ENCODE measurements at places on chromosomes 11 and 22.

- DNase-seq, result no peak
Measured at GRCh38 chr11:33706966-33707365, 6.3 kb upstream of the C11orf91 start.

DNA sequence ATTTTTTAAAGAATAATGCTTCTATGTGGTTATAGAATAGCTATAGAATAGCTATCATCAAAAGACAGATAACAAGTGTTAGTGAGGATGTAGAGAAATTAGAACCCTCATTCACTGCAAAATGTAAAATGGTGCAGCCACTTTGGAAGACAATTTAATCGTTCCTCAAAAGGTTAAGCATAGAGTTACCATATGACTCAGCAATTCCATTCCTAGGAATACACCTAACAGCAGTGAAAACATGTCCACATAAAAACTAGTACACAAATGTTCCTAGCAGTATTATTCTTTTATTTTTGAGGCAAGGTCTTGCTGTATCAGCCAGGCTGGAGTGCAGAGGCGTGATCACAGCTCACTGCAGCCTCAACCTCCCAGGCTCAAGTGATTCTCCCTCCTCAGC is 34.0 kb downstream of the RTL6 start:
- no peak for DNase-seq

GRCh38 chr11:92929653-92930052 is 39.8 kb upstream of the MTNR1B start:
- no peak for DNase-seq

DNA sequence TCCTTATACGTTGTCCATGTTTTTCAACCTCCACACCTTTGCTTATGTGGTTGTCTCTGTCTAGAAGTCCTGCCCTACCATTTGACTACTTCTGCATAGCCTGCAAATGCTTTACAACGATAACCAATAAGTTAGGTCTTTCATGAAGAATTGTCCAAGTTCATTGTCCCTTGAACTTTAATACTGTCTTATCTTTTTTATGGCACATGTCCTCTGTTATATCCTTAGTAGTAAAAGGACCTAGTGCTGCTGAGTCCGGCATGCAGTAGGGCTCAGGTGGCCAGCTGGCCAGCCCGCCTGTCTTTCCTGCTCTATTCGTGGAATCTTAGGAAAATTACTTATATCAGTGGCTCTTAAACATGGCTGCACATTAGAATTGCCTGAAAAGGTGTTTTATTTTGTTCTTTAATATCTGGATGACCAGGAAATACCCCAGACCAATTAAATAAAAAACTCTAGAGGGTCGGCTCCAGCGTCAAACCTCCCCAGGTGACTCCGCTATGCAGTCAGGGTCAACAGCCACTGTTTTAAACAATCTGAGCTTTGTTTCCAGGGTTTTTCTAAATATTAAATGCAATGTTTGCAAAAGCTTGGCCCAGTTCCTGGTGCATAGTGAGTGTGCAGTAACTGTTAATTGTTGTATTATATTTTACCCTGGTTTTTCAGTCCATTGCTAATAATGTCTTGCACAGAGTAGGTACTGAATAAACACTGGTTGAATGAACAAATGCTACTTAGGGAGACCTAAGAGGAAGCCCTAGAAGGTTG is 64.6 kb upstream of the SESN3 start:
- DNase-seq, result no peak

DNA sequence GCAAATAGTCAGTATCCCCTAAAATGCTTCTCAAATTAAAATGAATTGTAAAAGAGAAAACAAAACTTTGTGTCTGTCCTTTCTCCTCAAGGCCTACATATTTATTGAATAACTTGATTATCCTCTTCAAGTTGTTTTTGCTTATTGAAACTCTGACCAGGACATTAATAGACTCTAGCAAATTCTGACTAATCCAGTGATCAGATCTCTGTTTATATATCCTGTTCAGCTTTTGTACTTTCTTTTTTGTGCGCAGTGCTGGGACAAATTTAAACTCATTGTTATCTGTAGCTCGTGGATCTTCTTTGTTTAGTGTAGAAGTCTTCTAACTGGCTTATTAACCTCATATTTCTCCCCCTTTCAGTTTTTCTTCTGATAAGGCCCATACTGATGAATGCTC is 139.9 kb upstream of the SORL1-AS1 start:
- no peak for DNase-seq

DNA sequence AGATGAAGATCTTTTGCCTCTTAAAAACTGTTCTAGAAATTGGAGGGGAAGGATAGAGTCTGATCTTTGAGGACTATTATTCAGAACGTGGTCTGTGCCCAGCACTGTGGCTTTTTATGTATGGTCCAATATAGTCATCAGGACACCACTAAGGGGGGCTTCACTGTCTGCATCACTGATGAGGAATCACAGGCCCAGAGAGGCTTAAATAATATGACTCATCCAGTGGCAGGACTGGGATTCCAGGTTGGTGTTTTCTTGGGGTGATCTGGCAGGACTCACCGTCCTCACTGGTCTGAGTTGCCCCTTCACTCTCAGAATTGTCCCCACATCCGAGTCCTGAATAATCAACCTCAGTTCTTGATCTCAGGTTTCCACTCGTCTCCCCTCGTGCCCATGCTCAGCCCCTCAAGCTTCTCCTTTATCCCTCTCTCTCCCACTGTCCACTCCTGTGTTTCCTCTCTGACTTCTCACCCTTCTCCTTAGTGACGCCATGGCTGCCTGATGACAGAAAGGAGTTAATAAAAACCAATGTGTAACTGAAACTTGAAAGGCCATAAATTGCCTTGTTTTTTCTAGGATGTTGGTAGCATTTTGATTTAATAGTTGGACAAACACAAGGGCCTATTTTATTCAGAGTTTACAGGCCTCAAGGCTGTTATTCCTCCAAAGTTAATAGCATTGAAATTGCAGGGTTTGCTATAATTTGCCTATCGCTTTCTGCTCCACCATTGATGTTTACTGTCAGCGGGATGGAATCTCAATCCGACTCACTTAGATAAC is 95.7 kb upstream of the NNMT start:
- no peak for DNase-seq

GRCh38 chr11:414318-414857 is 411 bp downstream of the SIGIRR start:
- no peak for DNase-seq

DNA sequence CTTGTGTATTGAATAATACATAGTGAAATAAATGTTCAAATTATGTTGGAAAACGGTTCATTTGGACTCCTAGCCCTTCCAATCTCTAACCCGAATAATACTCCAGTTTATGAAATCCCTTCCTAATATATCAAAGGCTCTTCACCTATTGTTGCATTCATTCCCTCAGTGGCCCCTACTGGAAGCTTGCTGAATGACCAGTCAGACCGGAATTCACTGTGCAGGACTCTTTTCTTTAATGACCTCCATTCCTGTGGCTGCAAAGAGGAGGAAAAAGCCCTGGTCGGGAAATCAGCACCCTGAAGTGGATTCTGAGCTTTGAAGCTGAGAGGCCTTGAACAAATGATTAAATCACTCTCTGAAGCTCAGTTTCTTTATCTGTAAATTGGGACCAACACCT is 19.1 kb upstream of the RCN1 start:
- DNase-seq, result peak; percentile 67

DNA sequence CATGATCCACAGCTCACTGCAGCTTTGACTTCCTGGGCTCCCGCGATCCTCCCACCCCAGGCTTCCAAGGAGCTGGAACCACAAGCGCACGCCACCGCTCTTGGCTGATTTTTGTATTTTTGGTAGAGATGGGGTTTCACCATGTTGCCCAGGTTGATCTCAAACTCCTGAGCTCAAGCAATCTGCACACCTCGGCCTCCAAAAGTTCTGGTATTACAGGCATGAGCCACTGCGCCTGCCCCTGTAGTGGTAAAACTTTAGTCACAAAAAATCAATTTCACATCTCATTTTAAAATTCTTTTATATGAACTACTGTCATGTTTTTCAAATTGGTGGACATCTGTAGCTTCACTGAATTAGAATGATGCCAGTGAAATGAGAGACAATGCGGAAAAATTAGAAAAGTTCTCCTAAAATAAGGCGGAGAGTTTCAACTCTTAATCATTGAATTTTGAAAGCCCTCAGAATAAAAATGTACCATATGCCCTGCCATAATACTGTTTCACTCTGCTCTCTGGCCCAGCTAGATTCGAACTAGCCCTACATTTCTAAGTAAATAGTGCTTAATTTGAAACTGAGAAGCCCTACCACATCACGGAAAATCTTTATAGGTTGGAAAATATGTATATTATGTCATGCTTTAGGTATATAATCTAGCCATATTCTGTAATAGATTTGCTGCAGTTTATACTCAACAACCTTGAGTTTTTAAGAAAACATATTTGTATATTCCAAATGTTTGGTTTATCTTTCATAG is 78.7 kb downstream of the HORMAD2 start:
- DNase-seq, result no peak

DNA sequence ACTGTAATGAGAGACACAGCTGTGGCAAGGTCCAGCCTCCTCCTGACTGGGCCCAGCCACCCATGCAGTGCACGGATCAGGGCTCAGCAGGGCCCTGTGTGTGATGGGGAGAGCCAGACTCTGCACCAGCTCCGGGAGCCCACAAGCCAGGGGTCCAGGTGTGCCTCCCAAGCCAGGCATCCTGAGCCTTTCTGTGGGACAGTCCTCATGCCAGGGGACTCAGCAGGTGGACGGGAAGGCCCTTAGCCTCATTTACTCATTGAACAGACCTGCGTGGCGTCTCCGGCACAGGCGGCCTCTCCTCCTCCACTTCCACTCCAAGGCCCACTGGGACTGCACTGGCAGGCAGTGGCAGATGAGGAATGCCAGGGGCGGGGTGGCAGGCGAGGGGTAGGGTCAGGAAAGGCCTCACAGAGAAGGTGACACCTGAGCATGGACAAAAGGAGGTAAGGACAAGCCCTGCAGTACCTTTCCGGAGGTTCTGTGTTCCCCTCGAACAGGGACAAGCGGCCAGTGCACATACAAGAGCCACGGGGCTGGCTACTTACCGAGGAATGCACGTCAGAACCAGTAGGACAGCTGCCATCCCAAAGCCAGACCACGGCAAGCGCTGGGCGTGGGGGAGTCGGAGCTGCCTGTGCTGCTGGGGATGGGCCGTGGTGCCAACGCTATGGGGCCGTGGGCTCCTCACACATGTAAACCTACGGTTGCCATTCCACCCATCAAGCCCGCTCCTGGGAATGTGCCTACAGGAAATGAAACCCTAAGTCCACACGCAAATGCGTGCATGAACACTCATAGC is 52.7 kb downstream of the IGF2 start:
- DNase-seq, result no peak

GRCh38 chr22:31269892-31270579 is 22.3 kb downstream of the PIK3IP1 start:
- no peak for DNase-seq

- no peak for DNase-seq
Measured at GRCh38 chr22:37906364-37907008, 389 bp downstream of the MICALL1 start.

- no peak for DNase-seq
Measured at GRCh38 chr22:39612811-39613548, 42.4 kb downstream of the CACNA1I start.

GRCh38 chr11:43923406-43924111 is 18.9 kb upstream of the C11orf96 start:
- DNase-seq, result peak; percentile 79

DNA sequence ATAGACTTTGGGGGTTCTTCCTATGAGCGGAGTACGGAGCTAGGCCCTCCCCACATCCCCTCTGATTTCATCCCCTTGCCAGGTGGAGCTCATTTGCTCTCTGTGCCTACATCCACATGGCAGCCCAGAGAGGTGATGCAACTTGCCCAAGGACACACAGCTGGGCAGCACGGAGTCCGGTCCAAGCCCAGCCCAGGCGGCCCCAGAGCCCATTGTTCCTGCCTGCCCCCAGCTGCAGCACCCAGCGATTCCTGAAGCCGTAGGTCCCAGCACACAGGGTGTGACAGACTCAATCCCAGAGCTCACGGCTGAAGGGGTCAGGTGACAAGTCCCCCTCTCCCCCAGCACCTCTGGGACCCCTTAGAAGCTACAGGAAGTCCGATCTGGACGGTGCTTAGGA is 22.2 kb upstream of the RFPL3 start:
- DNase-seq, result no peak

GRCh38 chr11:77127920-77128691 is at the start of gene MYO7A:
Gene MYO7A (plus strand): TSS chr11:77128246. CDS start chr11:77130635, 2,389 bp downstream.
- DNase-seq, result peak; percentile 55

DNA sequence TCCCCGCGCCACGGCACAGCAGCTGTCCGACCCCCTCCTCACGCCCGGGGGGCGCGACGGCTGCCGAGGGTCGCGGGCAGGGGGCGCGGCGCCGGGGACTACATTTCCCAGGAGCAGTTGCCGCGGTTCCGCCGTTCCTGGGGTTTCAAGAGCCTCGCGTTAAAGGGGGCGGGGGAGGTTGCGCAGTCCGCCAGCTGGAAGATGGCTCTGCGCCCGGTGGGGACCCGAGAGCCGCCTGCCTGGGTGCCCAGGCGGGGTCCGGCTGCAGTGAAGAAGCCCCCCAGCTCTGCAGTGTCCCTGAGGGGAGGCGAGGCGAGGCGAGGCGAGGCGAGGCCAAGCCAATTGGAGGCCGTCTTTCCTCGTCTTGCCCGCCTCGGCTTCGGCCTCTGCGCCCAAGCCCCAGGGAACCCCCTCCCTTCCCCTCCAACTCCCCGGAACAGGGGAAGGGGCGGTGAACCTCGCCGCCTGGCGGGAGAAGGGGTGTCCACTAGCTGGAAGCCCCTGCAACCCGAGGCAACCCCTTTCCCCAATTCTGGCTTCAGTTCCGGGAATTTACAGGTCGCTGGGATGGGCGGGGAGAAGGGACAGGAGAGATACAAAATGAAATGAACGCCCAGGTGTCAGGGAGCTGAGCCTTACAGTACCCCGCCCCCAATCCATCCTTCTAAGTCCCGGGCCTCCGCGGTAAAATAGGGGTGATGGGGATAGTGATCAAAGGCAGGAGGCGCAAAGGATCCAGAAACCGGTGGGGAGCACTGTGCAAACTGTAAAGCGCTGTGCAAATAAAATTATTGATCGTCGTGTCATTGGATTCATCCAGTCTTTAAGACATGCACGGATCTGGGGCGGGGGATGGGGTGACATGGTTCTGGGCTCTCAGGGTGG is 5.2 kb upstream of the GCAT start:
- DNase-seq, result peak; percentile 59

DNA sequence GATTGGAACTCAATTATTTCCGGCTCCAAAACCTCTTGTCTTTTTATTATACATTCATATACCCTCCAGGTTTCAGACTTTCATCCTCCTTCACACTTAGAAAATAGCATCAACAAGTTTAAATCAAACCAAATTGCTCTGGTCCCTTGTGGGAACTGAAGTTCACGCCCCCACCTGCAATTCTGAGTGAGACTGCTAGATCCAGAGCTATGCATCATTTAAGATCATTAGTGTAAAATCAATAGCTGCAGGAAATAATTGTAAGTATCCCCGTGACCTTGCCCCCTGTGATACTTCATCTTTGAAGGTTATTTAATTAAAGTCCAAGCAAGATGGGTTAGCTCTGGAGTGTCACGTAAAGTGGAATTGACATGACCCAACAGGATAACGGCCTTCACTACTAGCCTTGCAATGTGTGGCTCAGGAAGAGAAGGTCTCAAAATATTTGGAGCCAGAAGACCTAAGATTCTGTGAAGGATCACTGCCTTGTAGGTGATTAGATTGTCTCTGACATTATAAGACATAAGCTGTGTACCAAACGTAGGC is 742.2 kb upstream of the LRRC4C start:
- no peak for DNase-seq

All from fibroblast of pulmonary artery (primary cell).